ENCODE measurements at places on chromosomes 16 and 17.

DNA sequence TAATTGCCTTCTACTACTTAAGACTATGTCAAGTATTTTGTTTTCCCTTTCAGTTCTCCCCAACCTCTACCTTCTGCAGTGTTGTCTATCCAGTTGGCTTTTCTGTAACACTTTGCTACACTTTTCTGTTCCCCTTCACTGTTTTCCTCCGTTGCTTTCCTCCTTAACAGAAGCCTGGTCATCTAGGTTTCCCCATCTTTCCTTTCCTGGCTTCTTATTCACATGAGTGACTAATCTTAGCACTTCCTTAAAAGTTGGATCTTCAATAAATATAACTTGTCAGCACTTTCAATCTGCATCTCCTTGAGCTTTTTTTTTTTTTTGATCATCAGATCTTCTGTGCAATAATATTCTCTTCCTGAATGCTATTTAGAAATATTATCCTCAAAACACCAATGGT lies 2.8 kb upstream of the SLFN11 start:
- no peak for DNase-seq

GRCh38 chr16:50573279-50573678 lies 25.1 kb downstream of the NKD1 start:
- DNase-seq = no peak

DNA sequence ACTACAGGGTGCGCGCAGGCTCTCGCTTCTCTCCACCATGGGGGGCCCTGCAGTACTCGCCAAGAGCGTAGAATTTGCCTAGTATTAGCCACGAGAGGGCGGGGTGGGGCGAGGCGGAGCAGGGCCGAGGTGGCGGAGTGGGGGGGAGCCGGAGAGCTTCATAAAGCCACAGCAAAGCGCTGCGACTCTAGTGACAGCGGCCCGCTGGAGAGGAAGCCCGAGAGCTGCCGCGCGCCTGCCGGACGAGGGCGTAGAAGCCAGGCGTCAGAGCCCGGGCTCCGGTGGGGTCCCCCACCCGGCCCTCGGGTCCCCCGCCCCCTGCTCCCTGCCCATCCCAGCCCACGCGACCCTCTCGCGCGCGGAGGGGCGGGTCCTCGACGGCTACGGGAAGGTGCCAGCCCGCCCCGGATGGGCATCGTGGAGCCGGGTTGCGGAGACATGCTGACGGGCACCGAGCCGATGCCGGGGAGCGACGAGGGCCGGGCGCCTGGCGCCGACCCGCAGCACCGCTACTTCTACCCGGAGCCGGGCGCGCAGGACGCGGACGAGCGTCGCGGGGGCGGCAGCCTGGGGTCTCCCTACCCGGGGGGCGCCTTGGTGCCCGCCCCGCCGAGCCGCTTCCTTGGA lies at the start of gene TBX21:
Gene TBX21, plus strand, starts transcription at position 190 of the 627 bp plus-strand sequence. Its CDS starts 219 bp downstream, at position 409.
- peak; percentile 93 for DNase-seq

DNA sequence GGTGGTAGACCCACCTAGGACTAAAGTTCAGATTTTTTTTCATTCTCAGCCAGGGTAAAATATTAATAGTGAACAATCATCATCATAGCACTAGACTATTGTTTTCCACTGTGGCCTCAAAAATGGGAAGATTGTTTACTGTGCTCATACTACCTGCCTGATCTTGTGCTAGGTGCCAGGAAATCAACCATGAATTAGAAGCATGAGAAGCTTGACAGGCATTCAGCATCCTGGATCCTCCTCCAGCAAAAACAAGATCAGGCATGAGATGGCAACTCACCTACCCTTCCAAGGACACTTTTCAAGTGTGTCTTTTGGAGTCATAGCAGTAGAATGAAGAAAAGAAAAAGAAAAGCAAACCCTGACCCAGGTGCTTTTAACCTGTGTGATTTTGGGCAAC lies 174.2 kb downstream of the CYLD start:
- DNase-seq = no peak

- DNase-seq = no peak
Observed at GRCh38 chr17:77096570-77097214, 44.1 kb upstream of the SEC14L1 start.

DNA sequence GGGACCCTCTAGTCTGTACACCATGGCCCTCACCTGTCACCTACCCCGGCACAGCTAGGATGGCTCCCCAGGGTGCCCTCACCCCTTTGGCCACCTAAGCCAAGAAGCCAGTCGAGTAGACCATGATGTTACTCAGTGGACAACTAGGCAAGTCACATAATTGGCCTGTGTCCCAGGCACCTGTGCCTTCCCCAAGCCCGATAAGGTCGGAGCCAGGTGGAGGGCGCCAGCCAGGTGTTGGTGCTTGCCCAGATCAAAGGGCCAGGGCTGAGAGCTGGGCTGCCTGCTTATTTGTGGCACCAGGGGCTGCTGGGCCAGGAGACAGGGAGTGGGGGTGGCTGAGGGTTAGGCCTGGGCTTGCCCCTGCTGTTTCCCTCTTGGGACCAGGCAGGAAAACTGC lies 16.8 kb downstream of the SPNS2 start:
- no peak for DNase-seq

DNA sequence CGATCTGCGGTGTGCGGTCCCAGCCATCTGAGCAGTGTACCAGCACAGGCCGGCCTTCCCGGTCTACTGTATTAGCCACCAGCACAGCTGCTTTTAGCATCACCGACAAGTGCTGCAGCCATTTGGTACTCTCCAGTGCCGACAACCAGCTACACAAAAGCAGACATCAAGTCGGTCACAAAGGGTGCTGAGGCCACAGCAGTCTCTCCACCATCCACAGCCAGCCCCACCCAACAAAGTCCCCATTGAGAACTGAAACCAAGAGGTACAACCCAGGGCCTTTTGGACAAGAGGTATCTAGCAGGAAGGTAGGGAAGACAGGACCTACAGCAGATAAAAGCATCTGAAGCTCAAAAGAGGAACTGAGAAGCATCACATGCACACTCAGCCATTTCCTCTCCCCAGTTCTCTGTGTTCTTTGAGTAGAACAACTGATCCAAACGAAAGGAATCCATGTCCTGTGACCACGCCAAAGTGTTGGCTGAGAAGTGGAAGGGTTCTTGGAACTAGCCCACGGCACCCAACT lies 9.5 kb downstream of the MTMR4 start:
- no peak for DNase-seq

- no peak for DNase-seq
Observed at GRCh38 chr17:76136276-76137000, 4.6 kb downstream of the FOXJ1 start.

GRCh38 chr16:82703871-82704768 lies 77.4 kb downstream of the CDH13 start:
- DNase-seq = no peak

- no peak for DNase-seq
Observed at GRCh38 chr16:68005786-68006286, 6.6 kb upstream of the DPEP2 start.
